ENCODE measurements at places on chromosomes 5 and 9.

GRCh38 chr5:4777435-4777834, 362.7 kb upstream of the ADAMTS16 start:
- H3K4me1 ChIP-seq, result no peaks in the 10 kb centered on the region
- no peak for DNase-seq
- H3K4me3 ChIP-seq, result no peak overlapping the region
- H3K27ac ChIP-seq, result no peak overlapping the region
- no peaks in the 10 kb centered on the region for H3K27me3 ChIP-seq

DNA sequence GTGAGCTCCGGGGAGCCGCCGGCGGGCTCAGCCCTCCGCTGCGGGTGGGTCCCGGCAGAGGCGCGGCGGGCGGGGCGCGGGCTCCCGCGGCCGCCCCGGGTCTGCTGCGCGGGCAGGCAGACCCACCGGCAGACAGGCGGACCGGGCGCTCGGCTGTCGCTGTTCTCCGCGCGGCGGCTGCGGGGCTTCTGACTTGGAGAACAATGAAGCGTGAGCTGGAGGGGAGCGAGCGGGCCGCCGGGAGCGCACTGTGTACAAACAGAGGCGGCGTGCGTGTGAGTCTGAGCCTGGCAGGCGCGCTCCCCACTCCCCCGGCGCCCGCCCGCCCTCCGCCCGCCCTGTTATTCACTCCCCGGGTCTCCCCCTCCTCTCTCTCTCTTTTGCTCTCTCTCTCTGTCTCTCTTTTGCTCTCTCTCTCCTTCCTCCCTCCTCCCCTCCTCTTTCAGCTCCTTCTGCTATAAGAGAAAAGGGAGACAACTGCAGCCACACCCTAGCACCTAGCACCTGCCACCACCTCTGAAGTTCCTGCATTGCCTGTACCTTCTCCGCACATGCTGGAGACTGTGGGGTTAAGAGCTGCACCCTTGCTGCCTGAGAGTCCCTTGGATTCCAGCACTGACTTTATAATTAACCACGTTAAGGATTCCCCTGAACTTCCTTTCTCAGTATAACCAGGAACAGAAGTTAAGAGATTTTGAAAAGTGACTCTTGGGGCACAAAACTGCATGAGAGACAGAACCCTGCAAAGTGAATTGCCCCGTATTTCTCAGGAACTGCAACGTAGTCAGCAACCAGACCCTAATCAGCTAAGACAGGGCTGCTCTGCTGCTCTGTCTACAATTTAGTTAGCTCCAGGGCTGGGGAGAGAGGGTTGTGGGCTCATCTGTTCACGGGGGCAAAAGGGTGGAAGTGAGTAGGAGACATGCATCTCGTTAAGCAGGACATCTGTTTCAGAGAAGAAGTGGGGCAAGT, at the start of gene EDIL3:
Gene EDIL3, minus strand, starts transcription at position 277 of the 972 bp plus-strand sequence. CDS start 506 bp downstream, outside the sequence.
- H3K27me3 ChIP-seq, result peaks cover 31% of the 10 kb centered on the region
- no peak for DNase-seq
- peak within 1 kb of the TSS; percentile 51 for H3K27ac ChIP-seq
- H3K36me3 ChIP-seq, result no peaks in the 10 kb centered on the region
- H3K4me1 ChIP-seq, result peaks cover 37% of the 10 kb centered on the region
- H3K4me3 ChIP-seq, result peak within 1 kb of the TSS; percentile 67

- H3K27me3 ChIP-seq, result no peaks in the 10 kb centered on the region
- peak overlapping the region; percentile 49 for H3K27ac ChIP-seq
- DNase-seq, result no peak
- H3K4me3 ChIP-seq, result no peak overlapping the region
Observed at GRCh38 chr9:94819161-94819687, 92.7 kb downstream of the AOPEP start.

DNA sequence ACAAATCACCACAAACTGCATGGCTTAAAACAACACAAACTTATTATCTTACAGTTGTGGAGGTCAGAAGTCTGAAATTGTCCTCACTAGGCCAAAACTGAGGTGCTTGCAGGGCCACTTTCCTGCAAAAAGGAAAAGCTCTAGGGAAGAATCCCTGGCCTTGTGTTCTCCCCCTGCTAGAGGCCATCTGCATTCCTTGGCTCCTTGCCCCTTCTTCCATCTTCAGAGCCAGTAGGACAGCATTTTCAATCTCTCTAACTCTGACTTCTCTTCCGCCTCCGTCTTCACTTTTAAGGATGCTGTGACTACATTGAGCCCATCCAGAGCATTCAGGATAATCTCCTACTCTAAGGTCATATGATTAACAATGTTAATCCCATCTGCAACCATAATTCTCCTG, 236.6 kb downstream of the CDK5RAP2 start:
- no peaks in the 10 kb centered on the region for H3K36me3 ChIP-seq
- no peaks in the 10 kb centered on the region for H3K27me3 ChIP-seq
- DNase-seq, result no peak
- H3K4me1 ChIP-seq, result no peaks in the 10 kb centered on the region
- no peak overlapping the region for H3K27ac ChIP-seq

- no peak for DNase-seq
- H3K27me3 ChIP-seq, result no peaks in the 10 kb centered on the region
- H3K4me1 ChIP-seq, result no peaks in the 10 kb centered on the region
- no peak overlapping the region for H3K27ac ChIP-seq
- H3K36me3 ChIP-seq, result no peaks in the 10 kb centered on the region
Observed at GRCh38 chr5:95304711-95305110, 19.8 kb upstream of the MCTP1 start.

- no peaks in the 10 kb centered on the region for H3K4me1 ChIP-seq
- no peak for DNase-seq
Observed at GRCh38 chr9:120394058-120394669, 185.8 kb downstream of the CDK5RAP2 start.

GRCh38 chr9:5025416-5025815, 40.3 kb downstream of the JAK2 start:
- DNase-seq, result no peak
- H3K4me3 ChIP-seq, result no peak overlapping the region
- no peaks in the 10 kb centered on the region for H3K4me1 ChIP-seq
- no peak overlapping the region for H3K27ac ChIP-seq
- H3K36me3 ChIP-seq, result peaks cover 56% of the 10 kb centered on the region

DNA sequence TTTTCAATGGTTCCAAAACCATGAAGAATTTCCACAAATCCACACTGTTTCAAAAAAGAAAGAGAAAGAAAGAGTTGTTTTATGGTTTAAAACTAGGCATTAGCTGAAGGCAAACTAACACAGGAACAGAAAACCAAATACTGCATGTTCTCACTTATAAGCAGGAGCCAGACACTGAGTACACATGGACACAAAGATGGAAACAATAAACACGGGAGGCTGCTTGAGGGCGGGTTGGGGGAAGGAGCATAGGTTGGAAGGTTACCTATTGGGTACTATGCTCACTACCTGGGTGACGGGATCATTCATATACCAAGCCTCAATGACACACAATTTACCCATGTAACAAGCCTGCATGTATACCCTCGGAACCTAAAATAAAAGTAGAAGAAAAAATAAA, 45.0 kb downstream of the SEMA6A start:
- H3K4me3 ChIP-seq, result no peak overlapping the region
- DNase-seq, result no peak
- no peaks in the 10 kb centered on the region for H3K27me3 ChIP-seq
- no peaks in the 10 kb centered on the region for H3K36me3 ChIP-seq
- no peak overlapping the region for H3K27ac ChIP-seq

DNA sequence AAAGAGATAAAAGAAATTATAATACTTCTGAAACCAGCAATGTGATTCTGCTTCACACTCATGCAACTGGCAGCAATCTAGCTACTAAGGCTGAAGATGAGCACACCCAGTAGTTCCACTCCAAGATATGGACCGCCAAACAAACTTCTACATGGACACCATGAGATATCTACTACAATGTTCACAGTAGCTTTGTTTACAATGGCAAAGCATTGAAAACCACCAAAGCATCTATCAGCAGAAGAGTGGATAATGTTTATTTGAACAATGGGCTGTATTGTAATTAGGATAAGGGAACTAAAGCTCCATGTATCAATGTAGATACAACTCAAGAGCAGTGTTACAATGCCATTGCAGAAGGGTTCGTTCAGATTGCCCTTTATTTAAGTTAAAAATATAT, 91.2 kb upstream of the ERBIN start:
- no peak for DNase-seq
- H3K27me3 ChIP-seq, result no peaks in the 10 kb centered on the region
- no peak overlapping the region for H3K27ac ChIP-seq
- no peak overlapping the region for H3K4me3 ChIP-seq
- H3K36me3 ChIP-seq, result no peaks in the 10 kb centered on the region

DNA sequence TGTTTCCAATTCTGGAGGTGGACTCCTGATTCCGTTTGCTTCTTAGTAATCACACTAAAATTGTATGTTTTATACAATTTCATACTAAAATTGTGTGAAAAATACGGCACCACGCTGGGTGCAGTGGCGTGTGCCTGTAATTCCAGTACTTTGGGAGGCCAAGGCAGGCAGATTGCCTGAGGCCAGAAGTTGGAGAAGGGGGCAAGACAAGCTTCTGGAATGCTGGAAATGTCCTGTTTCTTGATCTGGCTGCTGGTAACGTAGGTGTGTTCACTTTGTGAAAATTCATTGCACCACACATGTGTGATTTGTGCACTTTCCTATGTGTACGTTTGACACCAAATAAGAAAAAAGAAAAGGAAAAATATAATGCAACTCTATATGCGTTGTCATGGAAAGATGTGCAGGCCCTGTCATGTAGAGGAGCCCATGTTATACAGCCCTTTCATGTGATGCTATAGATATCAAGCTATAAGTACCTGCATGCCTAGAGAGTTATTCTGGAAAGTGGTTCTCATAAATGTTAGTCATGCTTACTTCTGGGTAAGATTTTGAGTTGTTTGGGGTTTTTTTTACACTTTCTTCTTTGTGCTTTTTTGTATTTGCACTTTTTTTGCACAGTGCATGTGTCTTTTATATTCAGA, 119.9 kb downstream of the TMEM174 start:
- H3K27me3 ChIP-seq, result peaks cover 37% of the 10 kb centered on the region
- no peak overlapping the region for H3K27ac ChIP-seq

GRCh38 chr9:19748278-19749126, 40.3 kb downstream of the SLC24A2 start:
- H3K36me3 ChIP-seq, result no peaks in the 10 kb centered on the region
- H3K27ac ChIP-seq, result no peak overlapping the region
- H3K27me3 ChIP-seq, result no peaks in the 10 kb centered on the region

DNA sequence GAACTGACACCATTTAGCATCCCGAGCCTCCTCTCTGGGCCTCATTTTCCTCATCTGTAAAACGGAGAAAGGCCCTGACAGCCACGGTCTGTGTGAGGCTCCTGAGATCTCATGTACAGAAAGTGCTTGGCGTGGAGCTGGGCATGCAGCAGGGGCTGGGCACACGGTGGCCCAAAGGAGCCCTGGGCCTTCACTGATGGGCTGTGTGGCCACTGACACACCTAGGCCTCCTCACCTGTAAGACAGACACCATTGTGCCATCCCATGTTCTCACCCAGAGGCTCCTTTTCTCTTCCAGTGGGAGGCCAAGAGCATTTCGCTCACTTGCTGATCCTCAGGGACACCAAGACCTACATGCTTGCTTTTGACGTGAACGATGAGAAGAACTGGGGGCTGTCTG, 1.6 kb downstream of the ORM1 start:
- no peak overlapping the region for H3K27ac ChIP-seq
- no peak overlapping the region for H3K4me3 ChIP-seq
- no peaks in the 10 kb centered on the region for H3K4me1 ChIP-seq
- no peaks in the 10 kb centered on the region for H3K36me3 ChIP-seq
- DNase-seq, result no peak
